Stimulated activated naive CD4-positive, alpha-beta T cell (primary cell): ENCODE measurements at places on chromosomes 13 and 19.

- DNase-seq, result no peak
Measured at GRCh38 chr19:7565332-7565731, 29.8 kb downstream of the PNPLA6 start.

DNA sequence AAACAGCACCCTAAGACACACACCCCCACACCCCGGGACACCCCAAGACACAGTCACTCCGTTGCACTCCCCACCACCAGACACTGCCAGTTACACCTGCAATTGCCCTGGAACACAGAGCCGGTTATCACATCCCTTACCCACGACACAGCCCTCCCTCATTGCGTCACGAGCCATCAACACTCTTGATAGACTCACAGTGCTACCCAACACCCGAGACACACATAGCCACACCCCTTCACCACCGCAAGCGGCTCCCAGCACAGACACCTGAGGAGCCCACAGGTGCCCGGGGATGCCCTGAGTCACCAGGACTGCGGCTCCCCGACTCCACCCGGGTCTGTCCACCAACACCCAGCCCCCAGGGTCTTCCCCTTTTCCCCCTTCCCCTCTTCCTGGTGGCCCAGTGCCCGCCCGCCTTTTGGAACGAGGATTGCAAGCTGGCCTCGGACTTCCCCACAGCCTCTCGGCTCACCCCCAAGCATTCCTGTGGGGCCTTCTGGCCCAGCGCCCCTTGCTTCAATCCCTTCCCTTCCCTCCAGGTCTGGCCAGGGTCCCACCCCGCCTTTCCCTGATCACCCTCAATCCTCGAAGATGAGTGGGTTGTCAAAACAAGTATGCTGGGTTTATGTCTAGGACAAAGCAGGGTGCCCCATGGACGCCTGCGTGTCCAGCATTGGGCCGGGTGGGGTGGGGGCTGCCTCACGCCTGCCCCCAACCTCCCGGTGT is 1.7 kb upstream of the PTGER1 start:
- DNase-seq, result no peak

- peak; percentile 73 for DNase-seq
Measured at GRCh38 chr13:111177081-111177711, 62.1 kb downstream of the ARHGEF7 start.

DNA sequence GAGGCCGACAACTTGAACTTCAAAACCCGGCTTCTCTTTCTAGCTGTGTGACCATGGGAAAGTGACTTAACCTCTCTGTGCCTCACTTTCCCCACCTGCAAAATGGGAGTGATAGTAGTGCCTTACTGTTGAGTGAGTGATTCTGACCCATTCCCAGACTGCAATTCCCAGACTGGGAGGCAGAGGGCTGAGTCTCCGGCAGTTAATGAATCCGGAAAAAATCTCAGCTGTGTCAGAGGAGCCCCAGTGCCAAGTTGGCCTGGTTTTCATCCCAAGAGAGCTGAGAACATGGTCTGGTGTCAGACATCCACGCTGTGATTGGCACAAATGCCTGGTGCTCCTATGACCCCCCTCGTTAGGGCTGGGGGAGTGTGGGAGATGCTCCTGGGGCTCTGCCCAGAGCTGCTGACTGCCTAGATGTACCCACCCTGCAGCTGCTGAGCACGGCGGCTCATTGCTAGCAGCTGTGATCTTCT is 50.0 kb downstream of the PIN1 start:
- DNase-seq, result no peak

- peak; percentile 90 for DNase-seq
Measured at GRCh38 chr19:11964858-11965645, at the start of gene ZNF763. ZNF763 (plus strand) TSS chr19:11965040; CDS start chr19:11965209, 169 bp downstream.

- no peak for DNase-seq
Measured at GRCh38 chr13:66972659-66973058, 257.5 kb downstream of the PCDH9 start.

DNA sequence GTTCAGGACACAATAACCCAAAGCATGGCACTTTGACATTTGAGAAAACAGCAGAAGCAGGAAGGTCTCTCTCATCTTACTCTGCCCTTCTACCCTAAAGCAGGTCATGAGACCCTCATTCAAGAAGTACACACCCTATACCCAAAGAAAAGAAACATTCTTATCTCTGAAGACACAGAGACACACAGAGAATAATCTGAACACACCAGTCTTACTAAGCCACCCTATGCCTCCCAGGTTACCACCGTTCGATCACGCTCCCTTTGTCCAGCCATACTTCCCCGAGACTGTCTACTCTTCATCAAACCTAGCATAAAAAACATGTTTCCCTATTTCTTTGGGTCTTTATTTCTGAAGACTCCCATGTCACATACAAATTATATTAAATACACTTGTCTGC is 66.5 kb upstream of the ANKRD10 start:
- DNase-seq, result no peak

GRCh38 chr13:61795580-61795979 is 379.9 kb upstream of the PCDH20 start:
- no peak for DNase-seq

DNA sequence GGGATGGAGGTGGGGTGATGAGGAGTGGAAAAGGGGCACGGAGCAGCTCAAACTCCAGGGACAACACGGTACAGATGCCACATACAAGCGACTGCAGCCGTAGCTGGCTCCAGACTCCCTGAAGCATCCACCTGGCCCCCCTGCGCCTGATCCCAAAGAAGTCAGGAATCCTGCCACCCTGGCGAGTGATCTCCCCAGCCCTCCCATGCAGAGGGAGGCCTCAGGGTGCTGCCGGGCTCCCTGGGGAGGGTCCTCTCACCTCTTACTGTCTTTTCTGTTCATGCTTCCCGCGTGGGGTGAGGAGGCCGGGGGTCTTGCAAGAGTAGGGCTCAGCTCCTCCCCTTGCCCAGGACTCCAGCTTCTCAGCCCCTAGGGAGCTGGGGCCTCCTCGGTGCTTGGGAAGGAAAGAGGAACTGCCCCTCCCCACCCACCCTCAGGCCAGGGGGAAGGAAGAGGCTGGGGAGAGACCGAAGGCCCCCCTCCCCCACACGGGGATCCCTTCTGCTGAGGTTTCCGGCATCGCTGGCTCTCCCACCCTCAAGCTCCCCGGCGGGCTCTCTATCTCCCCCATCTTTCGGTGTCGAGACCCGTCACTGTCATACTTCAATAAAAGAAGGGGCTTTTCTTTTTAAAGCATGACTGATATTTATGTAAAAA is at the start of gene RASGRP4:
TSS of gene RASGRP4 (minus strand) at position 410 of the 657 bp plus-strand sequence. CDS start at position 282, 128 bp downstream.
- peak; percentile 13 for DNase-seq

DNA sequence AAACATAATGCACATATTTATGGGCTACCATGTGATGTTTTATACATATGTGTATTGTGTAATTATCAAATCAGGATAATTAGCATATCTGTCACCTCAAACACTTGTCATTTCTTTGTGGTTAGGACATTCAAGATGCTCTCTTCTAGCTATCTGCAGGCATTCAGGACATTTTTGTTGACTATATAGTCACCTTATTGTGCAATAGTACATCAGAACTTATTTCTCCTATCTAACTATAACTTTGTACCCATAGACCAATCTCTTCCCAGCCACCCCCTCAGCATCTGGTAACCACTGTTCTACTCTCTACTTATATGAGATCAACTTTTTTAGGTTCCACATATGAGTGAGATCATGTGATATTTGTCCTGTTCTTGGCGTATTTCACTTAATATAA is 20.3 kb downstream of the ZNF420 start:
- DNase-seq, result no peak

DNA sequence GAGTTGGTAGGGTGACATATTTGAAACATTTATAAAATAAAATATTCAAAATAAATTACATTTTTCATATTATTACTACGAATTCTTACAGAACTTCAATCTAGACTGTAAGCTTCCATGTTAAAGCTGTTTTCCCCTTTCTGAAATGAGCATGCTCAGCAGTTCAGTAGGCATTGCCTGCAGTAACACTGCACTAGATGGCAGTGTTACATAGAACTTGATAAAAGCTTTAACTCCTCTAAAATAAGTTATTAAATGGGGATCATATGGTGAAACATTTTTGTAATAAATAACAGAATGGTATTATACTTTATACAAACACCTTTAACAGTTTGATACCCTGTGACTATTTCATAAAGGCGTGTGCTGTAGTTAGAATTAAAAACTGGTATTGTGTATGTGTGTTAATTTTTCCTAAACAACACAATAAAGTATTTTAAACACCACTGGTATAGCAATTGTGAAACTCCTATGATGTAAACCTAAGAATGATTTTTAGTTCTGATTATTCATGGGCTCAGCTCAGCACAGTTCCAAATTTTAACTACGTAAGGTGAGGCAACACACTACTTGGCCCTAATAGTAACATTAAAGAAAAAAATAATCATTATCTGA is 11.6 kb upstream of the GPR18 start:
- DNase-seq, result peak; percentile 60

DNA sequence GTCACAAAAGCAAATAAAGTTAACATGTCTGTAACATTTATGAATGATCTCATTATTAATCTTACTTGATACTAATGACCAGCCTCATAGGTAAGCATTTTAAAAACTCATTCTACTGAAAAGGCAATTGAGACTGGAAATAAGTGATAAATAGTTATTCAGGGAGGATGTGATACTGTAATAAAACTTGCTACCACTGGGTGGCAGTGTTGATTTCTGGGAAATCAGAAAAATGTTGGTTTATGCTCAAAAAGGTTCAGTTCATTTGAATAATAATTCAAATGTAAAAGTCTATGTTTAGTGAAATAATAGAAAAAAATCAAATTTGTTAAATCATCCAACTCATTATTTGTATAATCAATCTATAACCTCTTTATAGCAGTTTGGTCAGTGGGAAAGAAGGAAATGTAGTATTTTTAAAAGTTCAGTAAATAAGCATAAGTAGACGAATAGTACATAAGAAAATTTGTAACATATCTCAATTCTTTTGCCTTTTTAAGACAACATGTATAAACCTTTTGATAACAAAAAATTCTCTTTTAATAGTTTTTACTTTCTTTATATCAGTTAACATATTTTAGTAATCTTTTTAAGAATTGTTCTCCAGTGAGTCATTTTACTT is 9.6 kb downstream of the ABHD13 start:
- no peak for DNase-seq

DNA sequence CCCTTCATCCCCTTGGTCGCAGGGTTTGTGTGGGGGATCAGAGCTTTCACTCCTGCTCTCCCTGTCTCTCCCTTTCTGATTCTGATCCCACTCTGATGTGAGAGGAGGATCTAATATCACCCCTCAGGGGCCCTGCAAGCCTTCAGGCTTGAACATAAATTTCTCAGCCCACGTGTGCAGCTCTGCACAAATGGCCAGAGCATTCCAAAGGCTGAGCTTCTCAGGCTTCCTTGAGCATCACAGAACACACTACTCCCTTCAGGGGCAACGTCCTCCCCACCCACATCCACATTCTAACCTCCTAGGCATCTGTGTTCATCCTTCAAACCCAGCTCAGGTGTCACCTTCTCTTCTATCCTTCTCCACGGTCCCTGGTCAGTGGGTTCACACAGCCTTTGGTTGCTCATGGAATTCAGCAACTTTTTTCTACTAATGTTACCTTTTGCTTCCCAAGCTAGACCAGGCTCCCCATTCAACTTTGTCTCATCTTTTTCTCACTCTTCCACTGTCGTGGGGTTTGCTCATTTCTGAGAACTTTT is 24.4 kb upstream of the DOCK9 start:
- no peak for DNase-seq

- no peak for DNase-seq
Measured at GRCh38 chr13:79534596-79534995, 53.6 kb downstream of the NDFIP2 start.

- no peak for DNase-seq
Measured at GRCh38 chr19:46283771-46284170, 13.1 kb upstream of the HIF3A start.

DNA sequence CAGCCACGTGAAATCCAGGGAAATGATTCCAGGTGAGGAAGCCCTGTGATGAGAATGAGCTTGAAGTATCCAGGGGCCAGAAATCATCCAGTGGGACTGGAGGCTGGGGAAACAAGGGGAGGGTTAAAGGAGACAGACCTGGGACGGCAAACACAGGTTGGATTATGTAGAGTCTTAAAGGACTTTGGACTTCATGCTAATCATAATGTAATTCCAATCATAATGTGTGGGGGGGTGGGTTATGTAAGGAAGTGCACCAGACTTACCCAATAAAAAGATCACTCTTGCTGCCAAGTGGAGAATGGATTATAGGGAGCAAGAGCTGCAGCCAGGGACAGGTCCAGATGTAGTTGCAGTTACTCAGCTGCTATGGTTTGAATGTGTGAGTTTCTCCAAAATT is 16.1 kb upstream of the CYSLTR2 start:
- DNase-seq, result no peak

- peak; percentile 67 for DNase-seq
Measured at GRCh38 chr19:55647732-55648584, at the start of gene CCDC106. CCDC106 (plus strand) TSS chr19:55648212; CDS start chr19:55649047, 835 bp downstream.

DNA sequence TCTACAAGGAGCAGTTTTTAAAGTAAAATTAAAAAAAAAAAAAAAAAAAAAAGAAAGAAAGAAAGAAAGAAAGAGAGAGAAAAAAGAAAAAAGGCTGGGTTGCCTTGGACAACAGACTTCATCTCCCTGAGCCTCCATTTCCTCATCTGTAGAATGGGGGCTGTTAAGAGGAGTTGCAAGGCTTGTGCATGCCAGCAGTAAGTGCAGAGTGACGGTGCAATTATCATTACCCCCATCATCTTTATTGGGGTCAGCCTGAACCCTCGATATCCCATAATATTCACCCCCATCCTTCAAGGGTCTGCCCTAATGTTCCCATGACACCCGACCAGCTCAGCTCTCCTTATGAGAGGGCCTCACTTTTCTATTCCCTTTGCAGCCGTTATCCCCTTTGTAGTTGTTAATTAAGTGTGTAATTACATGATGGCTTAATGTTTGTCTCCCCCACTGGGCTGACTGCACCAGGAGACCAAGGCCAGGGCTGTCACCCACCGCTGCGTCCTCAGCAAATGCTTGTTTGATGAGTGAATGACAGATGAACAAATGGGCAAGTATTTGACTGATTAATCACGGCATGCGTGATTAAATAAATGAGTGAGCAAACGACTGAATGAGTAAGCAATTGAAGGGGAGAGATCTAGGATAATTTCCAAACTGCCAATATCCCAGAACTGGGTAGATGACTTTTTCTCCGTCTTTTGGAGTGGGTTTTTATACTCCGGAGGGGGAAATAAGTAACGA is 10.1 kb downstream of the FOSB start:
- peak; percentile 22 for DNase-seq

DNA sequence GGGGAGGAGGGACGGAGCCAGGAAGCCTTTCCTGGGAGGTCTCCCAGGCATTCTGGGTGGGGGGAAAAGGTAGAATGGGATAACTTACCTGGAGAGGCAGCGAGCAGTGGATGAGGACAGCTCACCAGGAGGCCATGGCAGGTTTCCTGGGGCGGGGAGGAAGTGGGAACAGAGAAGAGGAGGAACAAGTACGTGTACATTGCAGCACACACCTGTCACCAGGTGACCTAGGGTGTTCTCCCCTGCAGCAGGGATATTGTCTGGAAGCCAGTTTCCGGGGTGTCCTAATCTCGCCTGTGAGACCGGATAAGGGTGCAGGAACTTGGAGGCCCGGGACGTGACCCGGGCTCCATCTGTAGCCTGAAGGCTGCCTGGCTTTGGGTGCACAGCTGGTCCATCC is at the start of gene FUT3:
TSS of gene FUT3 (minus strand) at position 148 of the 400 bp plus-strand sequence.
- no peak for DNase-seq

GRCh38 chr19:10915130-10916091 is 13.0 kb downstream of the YIPF2 start:
- no peak for DNase-seq

- no peak for DNase-seq
Measured at GRCh38 chr19:27909185-27909840, 1303.6 kb downstream of the UQCRFS1 start.
